Activated CD8-positive, alpha-beta T cell treated with anti-CD3 and anti-CD28 coated beads, Interleukin-2, amount 10 ng/mL, durations not matched to agents 7 days and 5 days (primary cell): ENCODE measurements at places on chromosomes 6 and 20. TPM values are rescaled to one million over a fixed set of nuclear protein-coding genes. Genes with fewer than 3 reads are reported as not detected.

Gene MAPK13
- total RNA-seq = 42.6 TPM

GRCh38 chr20:62352402-62353288 lies 14.5 kb downstream of the LAMA5 start:
- no peak overlapping the region for H3K4me3 ChIP-seq
- H3K27me3 ChIP-seq = no peaks in the 10 kb centered on the region
- DNase-seq = no peak
- no peaks in the 10 kb centered on the region for H3K4me1 ChIP-seq
- H3K27ac ChIP-seq = no peak overlapping the region
- peaks cover 2% of the 10 kb centered on the region for H3K36me3 ChIP-seq

Gene PACRG
- 0.78 TPM for total RNA-seq

- no peaks in the 10 kb centered on the region for H3K27me3 ChIP-seq
- H3K27ac ChIP-seq = no peak overlapping the region
- no peak for DNase-seq
Observed at GRCh38 chr6:38354037-38354381, 285.7 kb downstream of the BTBD9 start.

GRCh38 chr6:127879685-127880084 lies 21.2 kb downstream of the THEMIS start:
- peak overlapping the region; percentile 64 for H3K4me3 ChIP-seq
- peaks cover 66% of the 10 kb centered on the region for H3K36me3 ChIP-seq
- peaks cover 79% of the 10 kb centered on the region for H3K4me1 ChIP-seq
- peak; percentile 67 for DNase-seq
- H3K27me3 ChIP-seq = no peaks in the 10 kb centered on the region
- peak overlapping the region; percentile 70 for H3K27ac ChIP-seq

- DNase-seq = no peak
- no peak overlapping the region for H3K27ac ChIP-seq
- H3K27me3 ChIP-seq = peaks cover 13% of the 10 kb centered on the region
- H3K4me3 ChIP-seq = no peak overlapping the region
Observed at GRCh38 chr20:37262505-37262904, 891 bp upstream of the GHRH start.

DNA sequence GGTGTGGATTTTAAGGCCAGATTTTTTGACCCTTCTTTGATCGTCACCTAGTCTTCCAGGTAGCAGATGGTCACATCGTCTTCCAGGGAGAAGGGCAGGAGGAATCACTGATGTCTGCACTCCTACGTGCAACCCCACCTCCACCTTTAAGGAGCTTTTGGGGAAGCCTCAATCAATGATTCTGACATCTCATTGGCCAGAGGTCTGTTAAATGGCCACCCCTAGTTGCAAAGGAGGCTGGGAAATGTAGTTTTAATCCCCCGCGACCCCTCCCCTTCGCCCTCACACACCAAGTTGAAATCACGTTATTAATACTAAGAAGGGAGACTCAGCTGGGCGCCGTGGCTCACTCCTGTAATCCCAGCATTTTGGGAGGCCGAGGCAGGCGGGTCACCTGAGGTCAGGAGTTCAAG lies 151.4 kb downstream of the BCAS1 start:
- no peak for DNase-seq
- peaks cover 41% of the 10 kb centered on the region for H3K4me1 ChIP-seq
- no peak overlapping the region for H3K4me3 ChIP-seq

DNA sequence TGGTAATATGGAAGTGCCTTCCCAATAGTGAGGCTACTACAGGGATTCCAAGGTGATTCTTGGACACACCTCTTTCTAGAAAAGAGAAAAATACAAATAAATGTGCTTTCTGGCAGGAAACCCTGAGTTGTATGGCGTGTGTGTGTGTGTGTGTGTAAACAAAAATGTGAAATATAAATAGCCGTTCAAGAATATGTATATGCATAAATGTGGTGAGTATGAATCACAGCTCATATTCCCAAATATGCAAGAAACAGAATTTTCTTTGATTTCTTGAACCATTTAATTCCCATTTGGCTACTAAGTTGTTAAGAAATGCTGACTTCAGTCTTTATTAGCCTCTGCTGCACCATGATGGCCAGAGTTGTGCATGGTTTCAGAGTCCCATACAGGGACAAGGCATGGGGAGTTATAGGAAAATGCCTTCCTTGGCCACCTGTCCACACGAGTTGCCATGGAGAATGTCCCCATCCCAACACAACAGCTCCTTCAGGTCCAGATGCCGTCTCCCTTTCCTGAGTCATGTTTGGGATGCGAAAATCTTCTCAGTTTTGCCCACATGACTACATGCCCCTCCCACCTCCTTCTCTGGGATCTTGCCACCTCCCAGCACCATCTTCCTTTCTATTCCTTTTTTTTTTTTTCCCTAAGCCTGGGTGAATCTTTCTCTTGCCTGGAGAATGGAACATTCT lies 312.4 kb upstream of the ECI2 start:
- H3K27me3 ChIP-seq = peaks cover 7% of the 10 kb centered on the region
- no peak overlapping the region for H3K27ac ChIP-seq
- no peak overlapping the region for H3K4me3 ChIP-seq
- no peaks in the 10 kb centered on the region for H3K36me3 ChIP-seq
- no peak for DNase-seq
- H3K4me1 ChIP-seq = no peaks in the 10 kb centered on the region

- no peak overlapping the region for H3K27ac ChIP-seq
- no peaks in the 10 kb centered on the region for H3K4me1 ChIP-seq
- H3K36me3 ChIP-seq = no peaks in the 10 kb centered on the region
- H3K27me3 ChIP-seq = no peaks in the 10 kb centered on the region
Observed at GRCh38 chr20:9789131-9789530, 49.7 kb downstream of the PAK5 start.

Gene C6orf132
- total RNA-seq = not detected

GRCh38 chr6:117915846-117916245 lies 8.8 kb downstream of the SLC35F1 start:
- no peak overlapping the region for H3K27ac ChIP-seq
- no peak for DNase-seq
- H3K27me3 ChIP-seq = peaks cover 3% of the 10 kb centered on the region
- H3K4me1 ChIP-seq = no peaks in the 10 kb centered on the region
- no peaks in the 10 kb centered on the region for H3K36me3 ChIP-seq

Gene KHDRBS2
- not detected for total RNA-seq

DNA sequence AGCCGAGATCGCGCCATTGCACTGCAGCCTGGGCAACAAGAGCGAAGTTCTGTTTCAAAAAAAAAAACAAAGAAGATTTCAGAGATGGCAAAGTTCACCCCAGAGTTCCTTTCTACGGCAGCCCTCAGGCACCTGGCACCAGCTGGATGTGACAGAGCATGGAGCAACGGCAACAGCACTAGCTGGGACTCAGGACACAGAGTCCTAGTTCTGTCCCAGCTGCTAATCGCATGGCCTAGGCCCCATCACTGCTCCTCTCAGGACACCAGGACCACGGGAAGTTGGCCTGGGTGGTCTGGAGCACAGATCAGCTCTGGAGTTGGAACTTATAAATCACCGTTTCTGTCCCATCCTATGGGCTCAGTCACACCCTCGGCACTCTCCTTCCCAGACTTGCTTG lies 1.1 kb downstream of the PGC start:
- peaks cover 6% of the 10 kb centered on the region for H3K27me3 ChIP-seq
- no peaks in the 10 kb centered on the region for H3K36me3 ChIP-seq
- no peak overlapping the region for H3K4me3 ChIP-seq
- no peak for DNase-seq
- no peaks in the 10 kb centered on the region for H3K4me1 ChIP-seq

Gene PKIB
- total RNA-seq = 0.76 TPM

Gene FHL5
- total RNA-seq = not detected

Gene SLC22A16
- total RNA-seq = not detected

- H3K27me3 ChIP-seq = no peaks in the 10 kb centered on the region
- no peak overlapping the region for H3K27ac ChIP-seq
- no peaks in the 10 kb centered on the region for H3K4me1 ChIP-seq
- H3K4me3 ChIP-seq = no peak overlapping the region
Observed at GRCh38 chr20:57947421-57948179, 237.8 kb upstream of the PMEPA1 start.

Gene FRK
- total RNA-seq = 0.03 TPM

DNA sequence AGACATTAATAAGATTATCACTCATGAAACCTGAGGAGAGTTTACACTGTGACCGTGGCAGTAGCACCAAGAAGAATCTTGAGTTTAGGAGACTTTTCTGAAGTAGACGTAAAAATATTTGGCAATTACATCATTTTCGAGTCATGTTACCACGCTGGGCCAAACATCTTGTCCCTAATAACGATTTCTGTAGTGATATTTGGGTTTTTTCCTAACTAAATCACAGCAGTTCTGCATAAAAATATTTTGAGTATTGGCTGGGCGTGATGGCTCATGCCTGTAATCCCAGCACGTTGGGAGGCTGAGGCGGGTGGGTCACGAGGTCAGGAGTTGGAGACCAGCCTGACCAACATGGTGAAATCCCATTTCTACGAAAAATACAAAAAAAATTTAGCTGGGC lies 262.4 kb downstream of the PHF3 start:
- H3K4me1 ChIP-seq = no peaks in the 10 kb centered on the region
- no peak for DNase-seq
- no peaks in the 10 kb centered on the region for H3K36me3 ChIP-seq
- no peaks in the 10 kb centered on the region for H3K27me3 ChIP-seq

DNA sequence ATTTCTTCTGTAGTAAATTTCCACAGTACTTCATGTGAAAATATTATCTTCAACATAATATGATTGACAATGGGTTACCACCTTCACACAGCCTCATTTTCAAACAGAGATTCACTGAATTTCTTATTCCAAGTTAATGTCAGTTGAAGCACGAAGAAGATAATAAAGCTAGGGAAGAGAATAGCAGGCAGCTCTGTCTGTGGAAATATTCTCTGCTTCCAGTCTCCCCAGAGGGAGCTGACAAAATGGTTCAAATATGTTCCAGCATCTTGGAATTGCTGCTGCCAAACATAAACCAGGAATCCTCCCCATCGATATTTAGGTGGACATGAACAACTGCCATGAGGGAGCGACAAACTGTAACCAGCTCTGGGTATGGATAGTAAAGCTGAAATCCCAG lies 224.8 kb downstream of the GJA1 start:
- no peak overlapping the region for H3K27ac ChIP-seq
- DNase-seq = no peak
- H3K36me3 ChIP-seq = no peaks in the 10 kb centered on the region
- H3K4me3 ChIP-seq = no peak overlapping the region
- H3K27me3 ChIP-seq = no peaks in the 10 kb centered on the region

- no peak overlapping the region for H3K27ac ChIP-seq
- no peaks in the 10 kb centered on the region for H3K36me3 ChIP-seq
- H3K4me3 ChIP-seq = no peak overlapping the region
- H3K4me1 ChIP-seq = no peaks in the 10 kb centered on the region
- peaks cover 14% of the 10 kb centered on the region for H3K27me3 ChIP-seq
- no peak for DNase-seq
Observed at GRCh38 chr6:106749609-106750008, 120.2 kb downstream of the QRSL1 start.

Gene WDR27
- 22.9 TPM for total RNA-seq

DNA sequence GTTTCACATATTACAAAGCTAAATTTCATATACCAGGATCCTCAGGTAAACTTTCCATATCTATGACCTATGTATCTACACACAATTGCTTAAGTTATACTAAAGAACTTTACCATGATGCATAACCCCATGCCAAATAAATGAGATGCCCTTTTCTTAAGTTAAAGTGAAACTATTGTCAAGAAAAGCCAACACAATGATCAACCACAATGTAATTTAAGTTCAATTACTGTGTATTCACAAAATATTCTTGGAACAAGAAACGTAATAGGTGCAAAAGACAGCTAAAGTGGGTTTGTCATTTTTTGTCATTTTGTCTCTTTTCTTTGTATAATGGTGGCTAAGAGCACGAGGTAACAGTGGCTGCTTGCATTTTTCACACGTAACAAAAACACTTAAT lies 158.0 kb upstream of the SHLD1 start:
- peak overlapping the region; percentile 65 for H3K4me3 ChIP-seq
- H3K27me3 ChIP-seq = no peaks in the 10 kb centered on the region
- peaks cover 58% of the 10 kb centered on the region for H3K4me1 ChIP-seq
- DNase-seq = no peak
- H3K27ac ChIP-seq = peak overlapping the region; percentile 93

- H3K36me3 ChIP-seq = no peaks in the 10 kb centered on the region
- H3K27ac ChIP-seq = no peak overlapping the region
- no peak overlapping the region for H3K4me3 ChIP-seq
- H3K27me3 ChIP-seq = peaks cover 14% of the 10 kb centered on the region
Observed at GRCh38 chr6:24323632-24324337, 34.1 kb downstream of the DCDC2 start.

DNA sequence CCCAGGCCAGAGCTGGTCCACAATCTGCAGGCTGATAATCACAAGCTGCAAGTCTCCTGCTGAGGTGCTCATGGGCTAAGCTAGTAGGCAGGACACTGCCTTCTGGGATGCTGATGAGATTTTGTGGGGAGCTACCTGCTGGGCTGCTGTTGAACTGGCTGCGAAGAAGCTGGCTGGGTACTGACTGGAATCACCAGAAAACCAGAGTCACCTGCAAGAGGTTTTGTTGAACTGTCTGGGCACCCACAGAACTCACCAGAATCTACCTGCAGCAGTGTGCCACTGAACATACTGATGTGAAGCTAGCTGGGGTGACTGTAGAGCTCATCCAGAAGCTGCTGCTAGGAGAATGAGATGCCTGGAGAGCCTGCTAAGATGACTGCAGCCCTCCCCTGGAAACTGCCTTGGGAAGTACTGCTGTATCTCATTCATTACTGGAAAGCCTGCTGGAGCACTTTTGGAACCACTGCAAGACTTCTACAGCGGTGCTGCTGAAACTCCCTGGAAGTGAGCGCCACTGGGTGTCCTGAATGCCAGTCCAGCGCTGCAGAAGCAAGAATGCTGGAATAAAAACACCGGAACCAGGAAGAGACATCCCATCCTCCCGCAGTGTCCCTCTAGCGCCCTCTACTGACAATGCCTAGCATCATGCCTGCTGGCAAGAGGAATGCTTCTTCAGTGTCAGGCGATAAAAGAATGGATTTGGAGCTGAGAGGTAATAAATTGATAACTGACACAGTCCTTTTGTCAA lies 64.9 kb upstream of the ARHGAP18 start:
- H3K36me3 ChIP-seq = peaks cover 3% of the 10 kb centered on the region
- H3K4me1 ChIP-seq = peaks cover 8% of the 10 kb centered on the region
- peaks cover 16% of the 10 kb centered on the region for H3K27me3 ChIP-seq
- DNase-seq = peak; percentile 64

GRCh38 chr20:61833807-61834610 lies 231.7 kb downstream of the TAF4 start:
- H3K4me3 ChIP-seq = no peak overlapping the region
- no peak overlapping the region for H3K27ac ChIP-seq
- no peak for DNase-seq
- no peaks in the 10 kb centered on the region for H3K36me3 ChIP-seq

DNA sequence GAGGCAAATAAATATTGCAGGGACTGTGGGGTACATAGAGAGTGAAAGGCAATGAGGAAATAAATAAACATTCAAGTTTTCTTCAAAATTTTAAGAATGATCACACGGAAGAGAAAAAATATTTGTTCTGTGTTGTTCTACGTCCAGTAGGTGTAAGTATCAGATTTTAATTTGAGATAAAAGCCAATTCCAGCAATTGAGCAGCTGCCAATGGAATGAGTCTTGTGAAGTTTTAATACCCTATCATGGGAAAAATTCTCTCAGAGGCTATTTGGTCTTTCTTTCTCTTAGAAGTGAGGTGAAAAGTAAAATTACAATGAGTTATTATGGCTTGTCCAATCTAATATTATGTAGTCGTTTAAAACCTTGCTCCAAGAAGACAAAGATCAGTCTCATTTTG lies 195.7 kb upstream of the CITED2 start:
- H3K4me1 ChIP-seq = no peaks in the 10 kb centered on the region
- H3K27me3 ChIP-seq = peaks cover 2% of the 10 kb centered on the region
- DNase-seq = no peak
- H3K27ac ChIP-seq = no peak overlapping the region

Gene GRIK2
- total RNA-seq = not detected

GRCh38 chr20:58111310-58112016 lies 117.0 kb downstream of the ANKRD60 start:
- no peak for DNase-seq
- H3K4me3 ChIP-seq = no peak overlapping the region
- no peaks in the 10 kb centered on the region for H3K4me1 ChIP-seq
- H3K27me3 ChIP-seq = no peaks in the 10 kb centered on the region
- H3K27ac ChIP-seq = no peak overlapping the region
